ENCODE measurements at places on chromosomes 11 and 22. TPM values are rescaled to one million over a fixed set of nuclear protein-coding genes. Genes with fewer than 3 reads are reported as not detected.

Gene APOC3
- total RNA-seq = not detected

Gene ART1
- total RNA-seq = not detected

GRCh38 chr22:26443901-26444690, 15.0 kb downstream of the ASPHD2 start:
- H3K27me3 ChIP-seq = no peaks in the 10 kb centered on the region
- H3K36me3 ChIP-seq = peaks cover 3% of the 10 kb centered on the region
- no peak overlapping the region for H3K27ac ChIP-seq
- peaks cover 2% of the 10 kb centered on the region for H3K4me1 ChIP-seq
- no peak overlapping the region for H3K4me3 ChIP-seq

DNA sequence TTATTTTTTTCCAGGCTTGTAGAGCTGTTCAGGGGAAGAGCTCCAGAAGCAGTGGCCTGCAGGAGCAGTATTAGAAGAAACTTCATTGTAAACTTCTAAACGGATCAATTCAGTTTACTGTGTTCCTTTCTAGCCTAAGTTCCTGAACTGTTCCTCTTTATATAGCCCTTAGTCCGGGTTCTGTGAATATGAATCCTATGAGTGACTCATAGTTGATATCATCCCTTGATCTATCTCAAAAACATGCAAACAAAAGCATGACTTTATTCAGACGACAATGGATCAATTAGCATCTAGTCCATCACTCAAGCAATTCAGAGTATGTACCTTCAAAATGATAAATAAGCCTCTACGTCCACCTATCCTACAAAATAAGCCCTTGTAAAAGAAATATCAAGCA, at the start of gene MMP12:
MMP12 (minus strand) TSS at position 131 of the 400 bp plus-strand sequence; CDS start at position 86, 45 bp downstream.
- no peaks in the 10 kb centered on the region for H3K27me3 ChIP-seq
- H3K4me3 ChIP-seq = no peak within 1 kb of the TSS
- H3K27ac ChIP-seq = no peak within 1 kb of the TSS

DNA sequence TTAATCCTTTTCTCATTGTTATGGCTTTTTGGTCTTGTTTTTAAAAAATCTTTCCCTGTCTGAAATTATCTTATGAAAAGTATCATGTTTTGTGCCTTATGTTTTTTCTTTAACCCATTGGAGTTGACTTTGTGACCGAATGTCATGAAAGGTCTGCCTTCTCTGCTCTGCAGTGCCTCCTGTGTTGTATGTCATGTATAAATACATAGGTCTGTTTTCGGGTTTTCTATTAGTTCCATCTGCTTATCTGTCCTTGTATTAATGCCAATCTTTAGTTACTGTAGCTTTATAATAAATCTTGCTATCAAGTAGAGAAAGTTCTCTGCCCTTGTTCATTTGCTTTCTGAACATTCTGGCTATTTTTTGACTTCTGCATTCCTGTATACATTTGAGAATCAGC, 73.0 kb downstream of the ZBTB44 start:
- peaks cover 20% of the 10 kb centered on the region for H3K36me3 ChIP-seq
- H3K27me3 ChIP-seq = no peaks in the 10 kb centered on the region
- no peak for DNase-seq
- no peak overlapping the region for H3K27ac ChIP-seq
- H3K4me3 ChIP-seq = no peak overlapping the region

- no peak overlapping the region for H3K27ac ChIP-seq
- H3K4me3 ChIP-seq = no peak overlapping the region
- H3K4me1 ChIP-seq = no peaks in the 10 kb centered on the region
- H3K27me3 ChIP-seq = no peaks in the 10 kb centered on the region
Measured at GRCh38 chr22:17823226-17823625, 49.0 kb upstream of the BID start.

- H3K27ac ChIP-seq = no peak overlapping the region
- no peak for DNase-seq
- no peaks in the 10 kb centered on the region for H3K36me3 ChIP-seq
- H3K4me1 ChIP-seq = no peaks in the 10 kb centered on the region
- no peak overlapping the region for H3K4me3 ChIP-seq
- peaks cover 14% of the 10 kb centered on the region for H3K27me3 ChIP-seq
Measured at GRCh38 chr11:17521106-17521900, 22.9 kb downstream of the USH1C start.

GRCh38 chr11:125892071-125892470, 4.6 kb downstream of the HYLS1 start:
- no peak overlapping the region for H3K27ac ChIP-seq
- peaks cover 23% of the 10 kb centered on the region for H3K4me1 ChIP-seq
- peaks cover 27% of the 10 kb centered on the region for H3K36me3 ChIP-seq
- no peak for DNase-seq
- no peaks in the 10 kb centered on the region for H3K27me3 ChIP-seq
- no peak overlapping the region for H3K4me3 ChIP-seq
